ENCODE measurements at places on chromosomes 7 and 10.

- DNase-seq, result no peak
Measured at GRCh38 chr7:36497775-36498174, 108.1 kb downstream of the ANLN start.

- peak; percentile 59 for DNase-seq
Measured at GRCh38 chr10:27360581-27361172, 120.1 kb upstream of the ACBD5 start.

- DNase-seq, result no peak
Measured at GRCh38 chr7:79506481-79506880, 53.0 kb upstream of the MAGI2 start.

- DNase-seq, result no peak
Measured at GRCh38 chr7:83782628-83783027, 133.7 kb upstream of the SEMA3E start.

- no peak for DNase-seq
Measured at GRCh38 chr10:5364890-5365338, at the start of gene UCN3. Gene UCN3, plus strand, starts transcription at chr10:5364966. Its CDS starts 8,755 bp downstream, at chr10:5373721.

DNA sequence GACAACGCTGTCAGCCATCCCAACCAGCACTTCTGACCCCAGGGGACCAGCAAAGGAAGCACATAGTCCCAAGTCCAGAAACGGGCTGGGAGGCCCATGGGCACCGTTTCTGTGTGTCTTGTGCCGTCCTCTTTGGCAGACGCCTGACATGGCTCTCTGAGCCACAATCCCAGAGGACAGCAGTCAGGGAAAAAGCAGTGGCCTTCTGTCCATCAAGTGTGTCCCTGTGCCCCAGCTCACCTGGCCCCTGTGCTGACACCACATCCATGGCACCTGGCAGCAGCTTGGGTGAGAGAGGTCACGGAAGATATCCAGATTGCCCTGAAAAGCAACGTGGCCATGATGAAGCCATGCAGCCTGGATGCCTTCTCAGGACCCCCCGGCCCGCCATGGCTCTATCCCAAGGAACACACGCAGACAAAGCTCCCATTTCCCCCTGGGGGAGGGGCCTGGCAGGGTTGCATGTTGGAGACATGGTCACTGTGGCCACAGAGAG is 38.1 kb upstream of the ANTXRL start:
- DNase-seq, result no peak

GRCh38 chr10:119478111-119478802 is 64.3 kb downstream of the RGS10 start:
- DNase-seq, result peak; percentile 66

DNA sequence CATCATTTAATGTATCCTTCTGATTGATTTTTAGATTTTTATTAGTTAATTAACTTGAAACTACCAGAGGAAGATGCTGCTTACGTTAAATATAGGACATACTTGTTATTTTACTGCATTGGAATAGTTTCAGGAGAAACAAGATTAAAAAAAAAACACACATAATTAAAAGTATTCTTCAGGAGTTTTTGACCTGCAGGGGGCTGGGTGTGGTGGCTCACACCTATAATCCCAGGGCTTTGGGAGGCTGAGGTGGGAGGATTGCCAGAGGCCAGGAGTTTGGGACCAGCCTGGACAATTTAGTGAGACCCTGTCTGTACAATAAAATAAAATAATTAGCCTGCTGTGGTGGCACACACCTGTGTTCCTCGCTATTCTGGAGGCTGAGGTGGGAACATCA is 10.7 kb downstream of the CBLL1 start:
- no peak for DNase-seq

DNA sequence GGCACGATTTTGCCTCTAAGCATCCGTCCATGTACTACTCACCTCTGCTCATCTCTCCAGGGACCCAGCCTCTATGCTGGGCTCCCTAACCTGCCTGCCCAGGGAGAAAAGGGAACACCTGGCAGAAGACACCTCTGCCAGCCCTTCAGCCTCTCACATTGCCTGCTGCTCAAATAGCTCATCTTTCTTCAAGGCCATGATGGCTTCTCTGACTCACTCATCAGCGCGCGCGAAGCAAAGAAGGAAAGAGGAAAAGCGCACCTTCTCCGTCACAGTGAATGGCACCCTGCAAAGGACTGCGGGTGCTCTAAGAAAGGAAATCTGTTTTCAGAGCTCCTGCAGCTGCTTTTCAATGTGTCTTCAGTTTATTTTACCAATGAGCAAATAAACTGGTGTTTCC is 174.0 kb downstream of the PRKAG2 start:
- no peak for DNase-seq

- DNase-seq, result no peak
Measured at GRCh38 chr10:7577176-7577575, 89.6 kb downstream of the ITIH5 start.

Data from germinal center (tissue), 1 donor.